GM20000 (cell line): ENCODE measurements at places on chromosomes 7 and 10.

- DNase-seq = no peak
Observed at GRCh38 chr10:31961277-31962074, 32.8 kb upstream of the ARHGAP12 start.

- no peak for DNase-seq
Observed at GRCh38 chr10:61821693-61822092, 79.8 kb upstream of the ARID5B start.

GRCh38 chr10:27526242-27526641, 22.1 kb downstream of the RAB18 start:
- DNase-seq = no peak

DNA sequence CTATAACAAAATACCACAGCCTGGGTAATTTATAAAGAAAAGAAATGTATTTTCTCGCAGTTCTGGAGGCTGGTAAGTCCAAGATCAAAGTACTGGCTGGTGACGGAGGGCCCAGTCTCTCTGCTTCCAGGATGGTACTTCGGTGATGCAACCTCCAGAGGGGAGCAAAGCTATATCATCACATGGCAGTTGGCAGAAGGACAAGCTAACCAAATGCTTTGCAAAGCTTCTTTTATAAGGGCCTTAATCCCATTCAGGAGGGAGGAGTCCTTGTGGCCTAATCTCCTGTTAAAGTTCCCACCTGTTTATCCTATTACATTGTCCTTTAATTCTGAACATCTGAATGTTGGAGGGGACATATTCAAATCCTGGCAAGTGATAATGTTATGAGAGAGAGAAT, 134.1 kb upstream of the SP4 start:
- DNase-seq = no peak

DNA sequence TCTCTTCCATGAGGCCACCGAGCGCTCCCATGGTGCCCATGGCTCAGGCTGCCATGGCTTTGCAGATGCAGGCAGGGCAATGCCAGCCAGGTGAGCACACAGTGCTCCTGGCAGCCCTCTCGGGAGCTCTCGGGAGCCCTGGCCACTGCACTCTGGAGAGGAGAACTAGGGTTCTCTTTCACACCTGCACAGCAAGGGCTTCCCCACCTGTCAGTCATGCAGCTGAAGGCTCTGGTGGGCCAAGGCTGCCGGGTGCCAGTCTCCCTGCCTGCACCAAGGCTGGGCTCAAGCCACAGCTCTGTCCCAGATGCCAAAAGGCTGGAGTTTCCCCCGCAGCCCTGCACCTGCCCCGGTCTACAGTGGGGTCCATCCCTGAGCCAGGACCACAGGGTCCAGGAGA, 32.6 kb downstream of the NUDT1 start:
- no peak for DNase-seq

- no peak for DNase-seq
Observed at GRCh38 chr10:120431251-120431651, 25.8 kb upstream of the PLPP4 start.
